ENCODE measurements at places on chromosomes 4 and X. TPM values are rescaled to one million over a fixed set of nuclear protein-coding genes. Genes with fewer than 3 reads are reported as not detected.
A peak's percentile ranks its signal among the peaks of the same experiment; 100 is the strongest.

DNA sequence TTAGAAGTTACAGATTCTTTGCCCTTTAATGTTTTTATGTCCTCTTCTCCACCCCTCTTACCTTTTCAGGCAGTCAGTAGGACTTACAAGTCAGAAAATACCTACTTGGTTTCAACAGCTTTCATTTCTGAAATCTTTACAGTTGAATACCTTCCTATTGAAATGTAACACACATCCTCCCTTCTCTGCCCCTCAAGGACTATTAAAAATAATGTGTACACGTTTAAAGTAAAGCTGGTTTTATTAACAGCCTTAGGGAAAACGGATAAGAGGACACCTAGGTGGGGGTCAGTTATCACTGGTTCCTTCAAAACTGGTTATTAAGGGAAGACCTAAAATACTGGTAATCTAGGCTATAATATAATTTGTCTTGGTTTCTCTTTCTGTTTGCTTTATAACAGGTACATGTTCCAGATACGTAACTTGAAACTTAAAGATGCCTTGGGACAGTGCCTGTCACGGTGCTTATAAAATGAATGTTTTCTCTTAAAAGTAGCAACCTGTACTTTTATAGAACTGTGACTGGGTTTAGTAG, 1.8 kb downstream of the CCSER1 start:
- peak overlapping the region; percentile 65 for H3K4me3 ChIP-seq
- H3K36me3 ChIP-seq, result no peaks in the 10 kb centered on the region
- H3K4me1 ChIP-seq, result peaks cover 10% of the 10 kb centered on the region

DNA sequence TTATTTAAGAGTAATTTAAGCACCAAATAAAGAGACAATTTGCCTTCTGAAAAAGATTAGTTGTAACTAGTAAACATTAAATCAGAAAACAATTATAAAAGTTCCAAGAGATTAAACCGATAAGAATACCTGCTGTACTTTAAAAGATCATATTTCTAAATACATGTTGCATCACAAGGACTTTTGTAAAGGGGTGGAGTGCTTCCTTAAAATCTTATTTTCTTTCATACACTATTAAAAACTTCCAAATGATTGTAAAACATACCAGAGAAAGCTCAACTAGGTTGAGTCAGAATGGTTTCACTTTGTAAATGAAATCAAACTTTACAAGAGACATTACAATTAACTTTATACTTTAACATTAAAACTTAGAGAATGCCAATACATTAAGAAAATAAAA, 41.8 kb downstream of the ACSL4 start:
- no peaks in the 10 kb centered on the region for H3K27me3 ChIP-seq
- H3K36me3 ChIP-seq, result no peaks in the 10 kb centered on the region
- H3K27ac ChIP-seq, result no peak overlapping the region
- H3K4me1 ChIP-seq, result no peaks in the 10 kb centered on the region
- no peak for DNase-seq
- H3K4me3 ChIP-seq, result no peak overlapping the region

GRCh38 chr4:41572516-41572915, 34.6 kb downstream of the LIMCH1 start:
- no peak for DNase-seq
- H3K27me3 ChIP-seq, result no peaks in the 10 kb centered on the region
- no peaks in the 10 kb centered on the region for H3K36me3 ChIP-seq
- peaks cover 19% of the 10 kb centered on the region for H3K4me1 ChIP-seq
- no peak overlapping the region for H3K4me3 ChIP-seq
- peak overlapping the region; percentile 12 for H3K27ac ChIP-seq

The CUL4B gene
- total RNA-seq, result 37.3 TPM

The TBX22 gene
- not detected for total RNA-seq

DNA sequence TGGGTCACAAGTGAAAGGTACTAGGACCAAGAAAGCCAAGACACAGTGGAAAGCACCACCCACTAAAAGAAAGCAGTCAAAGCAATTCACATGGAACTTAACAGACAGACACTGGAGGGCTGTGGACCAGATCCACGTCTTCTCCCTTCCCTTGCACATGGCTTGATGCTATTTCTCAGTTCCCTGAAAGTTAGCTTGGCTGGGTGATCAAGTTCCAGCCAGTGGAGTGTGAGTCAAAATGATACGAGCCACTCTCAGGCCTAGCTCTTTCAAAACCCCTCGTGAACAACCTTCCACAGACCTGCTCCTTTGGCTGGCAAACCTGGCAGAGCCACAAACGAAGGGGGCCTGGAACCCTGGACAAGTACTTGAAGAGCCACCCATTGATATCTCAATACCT, 52.0 kb downstream of the RELL1 start:
- DNase-seq, result no peak
- H3K27me3 ChIP-seq, result no peaks in the 10 kb centered on the region
- H3K4me1 ChIP-seq, result peaks cover under 1% of the 10 kb centered on the region
- H3K4me3 ChIP-seq, result no peak overlapping the region

The RAB39B gene
- 0.95 TPM for total RNA-seq

The NOX1 gene
- total RNA-seq, result not detected

Measured in lower lobe of right lung (tissue), 2 donors.